Nasal cavity respiratory epithelium epithelial cell of viscerocranial mucosa (primary cell): ENCODE measurements at places on chromosomes 12 and 14. TPM values are rescaled to one million over a fixed set of nuclear protein-coding genes. Genes with fewer than 3 reads are reported as not detected.

The RIPK3 gene
- total RNA-seq: 1.4 and 4.6 TPM in 2 replicates

The TAS2R14 gene
- 0.68 and 4.1 TPM in 2 replicates for total RNA-seq

The LRIG3 gene
- total RNA-seq: 34.2 and 66.0 TPM in 2 replicates

The HHIPL1 gene
- 1.0 and 1.7 TPM in 2 replicates for total RNA-seq

The IL31 gene
- total RNA-seq: not detected in 2 replicates

The KIF5A gene
- under 0.01 and 0.21 TPM in 2 replicates for total RNA-seq

The TAOK3 gene
- 41.0 and 63.4 TPM in 2 replicates for total RNA-seq

The TC2N gene
- total RNA-seq: 43.4 and 45.8 TPM in 2 replicates

The SOS2 gene
- total RNA-seq: 24.3 and 39.2 TPM in 2 replicates

The TAS2R10 gene
- total RNA-seq: 1.4 TPM in 1 of 2 replicates, not detected in the other

The BDKRB2 gene
- 4.8 and 9.0 TPM in 2 replicates for total RNA-seq

The TMEM179 gene
- not detected in 2 replicates for total RNA-seq

The EPYC gene
- total RNA-seq: not detected in 2 replicates

The GPR137C gene
- total RNA-seq: under 0.01 and 0.07 TPM in 2 replicates

The BBS10 gene
- total RNA-seq: 8.5 and 14.2 TPM in 2 replicates

The SLC6A12 gene
- 0.14 TPM in 1 of 2 replicates, not detected in the other for total RNA-seq

The WDHD1 gene
- 8.7 and 11.3 TPM in 2 replicates for total RNA-seq

The SETD1B gene
- total RNA-seq: 2.1 and 9.7 TPM in 2 replicates

The ADIPOR2 gene
- 62.6 and 66.0 TPM in 2 replicates for total RNA-seq

The COX8C gene
- total RNA-seq: not detected in 2 replicates

The TAS2R9 gene
- 0.14 TPM in 1 of 2 replicates, not detected in the other for total RNA-seq

The HECTD1 gene
- total RNA-seq: 393 and 444 TPM in 2 replicates

The SERPINA12 gene
- total RNA-seq: not detected in 2 replicates
